Stimulated activated CD8-positive, alpha-beta memory T cell treated with anti-CD3 and anti-CD28 coated beads, Interleukin-15, amount 100 ng/mL, for 24 hours (primary cell): ENCODE measurements at places on chromosomes 12 and 14.

- no peak for DNase-seq
These were observed 186.6 kb upstream of the EEA1 start for GRCh38 chr12:93115646-93116045.

GRCh38 chr14:52944254-52944653 is 6.6 kb downstream of the FERMT2 start:
- no peak for DNase-seq

DNA sequence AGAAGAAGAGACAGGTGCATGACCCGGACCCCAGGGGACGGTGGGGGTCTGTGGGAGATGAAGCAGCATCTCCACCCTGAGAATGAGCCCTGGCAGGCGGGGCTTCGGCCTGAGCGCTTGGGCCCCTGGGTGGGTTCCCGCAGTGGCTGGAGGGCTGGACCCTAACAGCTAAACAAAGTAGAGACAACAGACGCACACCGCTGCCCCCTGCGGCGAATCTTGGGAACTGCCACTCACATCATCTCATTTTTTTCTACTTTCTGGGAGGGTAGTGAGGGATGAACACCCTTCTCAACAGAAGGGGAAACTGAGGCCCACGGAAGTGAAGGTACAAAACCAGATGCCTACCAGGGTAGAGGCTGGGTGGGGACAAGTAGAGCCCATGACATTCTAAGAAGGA is 104.7 kb downstream of the RFLNA start:
- DNase-seq, result no peak

DNA sequence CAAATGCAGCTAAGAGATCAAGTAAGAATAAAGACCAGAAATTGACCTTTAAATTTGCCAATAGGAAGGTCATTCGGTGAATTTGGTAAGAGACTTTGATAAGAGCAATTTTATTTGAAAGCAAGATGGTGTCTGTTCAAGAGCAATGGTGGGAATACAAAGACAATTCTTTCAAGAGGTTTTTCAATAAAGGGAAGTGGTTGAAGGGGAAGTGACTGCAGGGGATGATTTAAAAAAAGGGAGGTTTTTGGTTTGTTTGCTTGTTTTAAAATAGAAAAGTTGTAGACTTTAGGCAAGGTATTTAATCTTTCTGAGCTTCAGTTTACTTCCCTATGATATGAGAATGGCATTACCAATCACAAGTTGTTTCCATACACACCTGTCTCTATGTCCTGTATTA is 4.3 kb upstream of the APPL2 start:
- DNase-seq, result no peak

DNA sequence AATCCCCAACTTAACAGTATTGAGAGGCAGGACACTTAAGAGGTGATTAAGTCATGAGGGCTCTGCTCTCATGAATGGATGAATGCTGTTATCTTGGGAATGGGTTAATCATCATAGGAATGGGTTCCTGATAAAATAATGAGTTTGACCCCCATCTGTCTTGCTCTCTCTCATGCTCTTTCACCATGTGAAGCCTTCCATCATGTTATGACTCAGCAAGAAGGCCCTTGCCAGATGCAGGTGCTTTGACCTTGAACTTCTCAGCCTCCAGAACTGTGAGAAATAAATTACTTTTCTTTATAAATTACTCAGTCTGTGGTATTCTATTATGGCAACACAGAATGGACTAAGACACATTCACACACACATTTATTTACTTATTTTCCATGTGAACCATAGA is 89.0 kb upstream of the PPM1H start:
- DNase-seq, result no peak

GRCh38 chr14:99466758-99467157 is 13.9 kb downstream of the SETD3 start:
- no peak for DNase-seq

- no peak for DNase-seq
These were observed 596.8 kb downstream of the SOX5 start for GRCh38 chr12:23352670-23353069.

DNA sequence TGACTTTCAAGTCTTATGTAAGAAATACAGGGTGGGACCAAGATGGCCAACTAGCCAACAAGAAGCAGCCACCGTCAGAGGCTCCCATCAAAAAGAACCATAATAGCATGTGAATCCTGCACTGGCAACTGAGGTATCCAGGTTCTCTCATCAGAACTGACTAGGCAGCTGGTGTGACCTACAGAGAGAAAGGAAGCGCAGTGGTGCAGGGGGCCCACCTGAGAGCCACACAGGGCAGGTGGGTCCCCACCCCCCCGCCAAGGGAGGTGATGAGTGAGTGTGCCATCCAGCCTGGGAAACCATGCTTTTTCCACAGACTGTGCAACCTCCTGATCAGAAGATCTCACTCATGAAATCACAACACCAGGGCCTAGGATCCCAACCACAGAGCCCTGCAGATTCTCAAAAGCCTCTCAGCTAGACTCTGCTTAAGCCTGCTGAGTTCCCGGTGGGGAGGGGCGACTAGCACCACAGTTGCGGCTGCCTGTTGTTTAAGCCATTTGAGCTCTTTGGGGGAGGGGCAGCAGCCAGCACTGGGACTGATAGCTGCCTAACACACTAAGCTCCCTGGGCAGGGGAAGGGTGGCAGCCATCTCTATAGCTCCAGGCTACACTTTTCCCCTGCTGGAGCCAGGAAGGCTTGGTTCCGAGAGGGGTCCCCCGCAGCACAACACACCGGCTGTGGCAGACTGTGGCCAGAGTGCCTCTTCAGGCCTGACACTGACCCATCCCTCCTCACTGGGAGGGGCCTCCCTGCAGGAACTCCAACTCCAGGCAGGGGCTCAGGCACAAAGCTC is 75.3 kb downstream of the GARIN6 start:
- no peak for DNase-seq

GRCh38 chr12:90013409-90013808 is 304.8 kb upstream of the ATP2B1 start:
- no peak for DNase-seq

DNA sequence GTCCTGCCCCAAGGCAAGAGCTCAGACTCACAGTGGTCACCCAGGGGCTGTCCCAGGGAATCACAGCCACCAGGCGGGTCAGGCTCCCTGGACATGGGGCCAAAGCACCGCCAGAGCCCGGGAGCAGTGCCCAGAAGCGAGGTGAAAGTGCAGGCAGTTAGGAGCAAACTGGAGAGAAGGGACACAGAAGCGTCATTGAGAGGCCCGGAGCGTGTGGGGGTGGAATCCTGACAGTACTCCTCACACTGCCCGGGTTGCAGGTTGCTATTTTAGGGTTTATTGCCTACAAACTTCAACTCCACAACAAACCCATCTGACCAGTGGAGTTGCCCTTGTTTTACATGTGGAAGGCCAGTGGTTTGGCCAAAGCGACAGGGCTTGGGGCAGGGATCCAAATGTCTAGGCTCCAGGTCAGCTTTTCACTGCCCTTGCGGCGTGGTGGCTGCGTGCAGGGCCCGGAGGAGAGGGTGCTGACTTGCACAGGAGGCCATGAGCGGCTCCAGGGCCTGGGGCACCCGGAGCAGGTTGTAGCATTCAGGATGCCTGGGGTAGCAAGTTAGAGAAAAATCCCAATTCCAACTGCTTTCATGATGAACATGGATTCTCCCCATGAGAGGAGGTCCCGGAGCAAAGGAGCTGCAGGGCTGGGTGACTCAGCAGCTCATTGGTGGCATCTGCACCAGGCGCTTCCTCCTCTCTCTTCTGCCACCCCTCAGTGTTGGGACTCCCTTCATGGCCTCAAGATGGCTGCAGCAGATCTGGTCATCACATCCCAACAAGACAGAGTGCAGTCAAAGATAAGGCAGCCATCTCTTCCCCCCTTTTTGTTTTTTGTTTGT is 112.3 kb upstream of the NCOR2 start:
- DNase-seq, result no peak

- no peak for DNase-seq
These were observed 24.6 kb downstream of the KCTD10 start for GRCh38 chr12:109452489-109452888.
